ENCODE measurements at places on chromosomes 2 and 18. TPM values are rescaled to one million over a fixed set of nuclear protein-coding genes. Genes with fewer than 3 reads are reported as not detected.

GRCh38 chr2:98519156-98519555 lies 74.5 kb downstream of the INPP4A start:
- DNase-seq: peak; percentile 15

DNA sequence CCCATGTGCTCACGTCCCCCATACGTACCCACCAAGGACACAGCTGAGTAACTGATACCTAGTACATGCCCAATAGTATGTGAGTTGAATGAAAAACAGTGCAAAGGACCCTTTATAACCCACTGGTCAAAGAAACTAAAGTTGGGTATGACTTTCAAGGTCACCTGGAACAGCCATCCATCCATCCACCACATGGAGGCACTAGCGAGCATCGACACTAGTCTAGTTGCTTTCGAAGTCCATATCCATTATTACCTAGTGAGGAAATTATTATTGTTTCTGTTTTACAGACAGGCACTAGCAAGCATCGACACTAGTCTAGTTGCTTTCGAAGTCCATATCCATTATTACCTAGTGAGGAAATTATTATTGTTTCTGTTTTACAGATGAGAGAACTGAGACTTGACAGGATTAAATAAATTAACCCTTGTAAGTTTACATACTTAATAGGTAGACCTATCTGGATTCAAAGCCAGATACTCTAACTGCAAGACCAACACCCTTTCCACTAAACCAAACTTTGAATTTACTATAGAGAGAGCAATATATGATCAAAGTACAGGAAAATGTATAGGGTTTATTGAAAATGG lies 233.7 kb downstream of the METTL4 start:
- DNase-seq: no peak

The DPP4 gene
- total RNA-seq: 55.9 TPM

The TRIM43 gene
- not detected for total RNA-seq

The RRM2 gene
- total RNA-seq: 109 TPM

GRCh38 chr2:8551622-8552074 lies 130.2 kb upstream of the ID2 start:
- DNase-seq: no peak

GRCh38 chr2:55112229-55113031 lies 62.2 kb upstream of the RTN4 start:
- no peak for DNase-seq

All from type B pancreatic cell (in vitro differentiated cells).